Hair follicular keratinocyte (primary cell): ENCODE measurements at places on chromosomes 7 and 10. TPM values are rescaled to one million over a fixed set of nuclear protein-coding genes. Genes with fewer than 3 reads are reported as not detected.

Gene TAS2R4
- total RNA-seq = 0.08 and 0.61 TPM in 2 replicates

Gene TRIM74
- total RNA-seq = not detected in 2 replicates

Gene CASP2
- 9.4 and 17.2 TPM in 2 replicates for total RNA-seq

Gene TMEM196
- total RNA-seq = not detected in 2 replicates

Gene MYO3A
- not detected in 2 replicates for total RNA-seq

Gene PPP1R9A
- total RNA-seq = not detected in 2 replicates

Gene NKX6-2
- total RNA-seq = not detected in 2 replicates

Gene MMD2
- not detected in 2 replicates for total RNA-seq

Gene DPP6
- not detected in 2 replicates for total RNA-seq

Gene ARHGEF35
- 7.5 and 11.0 TPM in 2 replicates for total RNA-seq

Gene CDH23
- 1.2 TPM in 1 of 2 replicates, not detected in the other for total RNA-seq

Gene RBP4
- total RNA-seq = not detected in 2 replicates

Gene ANXA8
- total RNA-seq = 161 and 275 TPM in 2 replicates

Gene NYAP1
- total RNA-seq = 4.3 and 4.8 TPM in 2 replicates

Gene FKBP6
- total RNA-seq = not detected in 2 replicates

Gene PSTK
- total RNA-seq = 1.2 and 2.9 TPM in 2 replicates
